Thyroid gland (tissue), 4 donors: ENCODE measurements at places on chromosomes 4 and X. TPM values are rescaled to one million over a fixed set of nuclear protein-coding genes. Genes with fewer than 3 reads are reported as not detected.

The MAGEA4 gene
- total RNA-seq = not detected

The TGIF2LX gene
- total RNA-seq = not detected

- H3K27me3 ChIP-seq = no peaks in the 10 kb centered on the region
- H3K4me1 ChIP-seq = no peaks in the 10 kb centered on the region
- H3K27ac ChIP-seq = no peak overlapping the region
- no peak for DNase-seq
- no peak overlapping the region for H3K4me3 ChIP-seq
These were observed 319.0 kb downstream of the DKK2 start for GRCh38 chr4:106717091-106717490.

DNA sequence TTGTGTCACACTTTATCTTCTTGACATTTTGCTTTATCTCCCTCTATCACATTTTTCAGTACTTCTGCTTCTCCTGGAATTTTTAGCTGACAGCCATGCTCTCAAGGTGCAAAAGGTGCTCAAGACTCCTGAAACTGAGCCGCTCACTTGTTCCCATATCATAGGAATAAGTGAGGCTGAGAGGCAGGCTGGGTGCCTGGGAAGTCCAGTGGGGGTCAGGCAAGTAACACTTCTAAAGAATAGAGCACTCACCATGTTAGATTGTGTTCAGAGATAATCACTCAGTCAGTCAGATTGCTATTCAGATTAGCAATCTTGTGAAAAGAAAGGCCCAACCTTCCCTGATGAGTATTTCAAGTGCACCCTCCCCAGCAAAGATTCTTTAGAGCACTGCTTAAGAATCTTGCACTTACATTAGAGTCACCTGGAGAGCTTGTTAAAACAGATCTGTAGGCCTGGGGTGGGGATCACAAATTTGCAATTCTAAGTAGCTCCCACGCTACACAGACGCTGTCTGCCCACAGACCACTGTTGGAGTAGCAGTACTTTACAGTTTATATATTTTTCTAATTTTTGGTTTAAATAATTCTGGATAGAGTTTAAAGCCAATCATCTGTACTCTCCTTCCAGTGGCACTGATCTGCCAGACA is 23.1 kb upstream of the LRAT start:
- H3K27ac ChIP-seq = no peak overlapping the region
- H3K36me3 ChIP-seq = no peaks in the 10 kb centered on the region
- no peak for DNase-seq
- no peaks in the 10 kb centered on the region for H3K4me1 ChIP-seq
- no peaks in the 10 kb centered on the region for H3K27me3 ChIP-seq
- H3K4me3 ChIP-seq = no peak overlapping the region

DNA sequence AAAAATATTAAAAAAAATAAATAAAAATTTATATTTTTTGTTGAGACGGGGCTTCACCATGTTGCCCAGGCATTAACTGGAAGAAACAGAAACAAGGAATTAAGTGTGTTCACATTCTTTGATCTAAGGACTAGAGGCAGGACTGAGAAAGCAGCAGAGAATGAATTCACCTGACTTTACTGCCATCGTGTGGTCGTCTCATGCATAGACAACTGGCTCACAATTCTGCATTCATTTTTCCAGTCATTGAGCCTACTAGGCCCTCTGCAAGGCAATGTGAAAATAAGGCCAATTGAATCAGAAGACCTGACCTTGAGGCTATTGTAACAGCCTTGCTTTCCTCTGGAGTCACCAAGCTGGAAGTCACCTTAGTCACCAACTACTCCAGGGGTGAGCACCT is 37.4 kb downstream of the LHFPL1 start:
- peak; percentile 22 for DNase-seq
- no peak overlapping the region for H3K4me3 ChIP-seq
- no peaks in the 10 kb centered on the region for H3K27me3 ChIP-seq
- H3K36me3 ChIP-seq = no peaks in the 10 kb centered on the region

- H3K36me3 ChIP-seq = no peaks in the 10 kb centered on the region
- no peak overlapping the region for H3K27ac ChIP-seq
- H3K27me3 ChIP-seq = no peaks in the 10 kb centered on the region
- H3K4me1 ChIP-seq = no peaks in the 10 kb centered on the region
These were observed 155.6 kb upstream of the PACRGL start for GRCh38 chr4:20544645-20545044.

The CENPVL2 gene
- total RNA-seq = not detected

- no peaks in the 10 kb centered on the region for H3K4me1 ChIP-seq
- H3K36me3 ChIP-seq = no peaks in the 10 kb centered on the region
- DNase-seq = no peak
- H3K27ac ChIP-seq = no peak overlapping the region
- H3K27me3 ChIP-seq = no peaks in the 10 kb centered on the region
- H3K4me3 ChIP-seq = no peak overlapping the region
These were observed 63.7 kb upstream of the PDGFRA start for GRCh38 chr4:54165438-54165837.

DNA sequence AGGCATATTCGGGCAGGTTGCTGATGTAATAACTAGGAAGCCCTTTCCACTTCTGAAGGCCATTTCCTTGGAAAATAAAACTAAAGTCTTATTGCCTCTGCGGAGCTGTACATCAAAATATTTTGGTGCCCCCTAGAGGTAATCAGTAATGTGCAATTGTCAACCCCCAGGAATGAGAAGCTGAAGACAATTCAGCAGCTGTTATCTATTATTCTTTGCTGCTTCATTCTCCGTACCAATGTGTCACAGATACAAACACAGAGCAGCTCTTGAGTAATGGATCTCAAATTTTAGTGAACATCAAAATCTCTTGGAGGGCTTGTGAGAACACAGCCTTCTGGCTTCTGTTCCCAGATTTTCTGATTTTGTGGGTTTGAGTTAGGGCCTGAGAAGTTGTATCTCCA is 3.5 kb upstream of the SLIT2 start:
- H3K4me1 ChIP-seq = peaks cover 7% of the 10 kb centered on the region
- H3K27ac ChIP-seq = no peak overlapping the region
- no peaks in the 10 kb centered on the region for H3K36me3 ChIP-seq
- DNase-seq = no peak
- no peak overlapping the region for H3K4me3 ChIP-seq

- no peaks in the 10 kb centered on the region for H3K36me3 ChIP-seq
- no peak for DNase-seq
- no peak overlapping the region for H3K4me3 ChIP-seq
- no peaks in the 10 kb centered on the region for H3K27me3 ChIP-seq
- no peak overlapping the region for H3K27ac ChIP-seq
These were observed 27.9 kb upstream of the ZCCHC12 start for GRCh38 chrX:118795528-118796280.

DNA sequence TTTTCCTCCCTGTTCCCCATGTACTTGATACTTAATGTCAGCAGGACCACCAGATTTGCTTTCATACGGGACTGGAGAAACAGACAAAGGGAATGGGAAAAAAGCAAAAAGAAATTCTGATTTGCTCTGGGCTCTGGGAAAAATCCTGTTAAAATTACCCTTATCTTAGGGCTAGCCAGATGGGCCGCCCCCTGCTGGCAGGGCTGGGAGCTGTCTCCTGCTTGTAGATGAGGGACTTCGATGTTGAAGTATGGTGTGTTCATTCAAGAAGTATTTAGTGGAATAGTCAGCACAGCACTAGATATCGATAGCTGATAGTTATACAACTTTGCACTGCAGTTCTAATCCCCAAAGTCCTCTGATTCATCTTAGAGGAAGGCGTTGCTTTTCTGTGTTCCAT is 45.8 kb downstream of the BCORL1 start:
- no peak overlapping the region for H3K4me3 ChIP-seq
- H3K27me3 ChIP-seq = no peaks in the 10 kb centered on the region
- peaks cover 17% of the 10 kb centered on the region for H3K36me3 ChIP-seq
- DNase-seq = peak; percentile 27
- no peaks in the 10 kb centered on the region for H3K4me1 ChIP-seq
- no peak overlapping the region for H3K27ac ChIP-seq

The TLR1 gene
- total RNA-seq = 4.0 TPM

DNA sequence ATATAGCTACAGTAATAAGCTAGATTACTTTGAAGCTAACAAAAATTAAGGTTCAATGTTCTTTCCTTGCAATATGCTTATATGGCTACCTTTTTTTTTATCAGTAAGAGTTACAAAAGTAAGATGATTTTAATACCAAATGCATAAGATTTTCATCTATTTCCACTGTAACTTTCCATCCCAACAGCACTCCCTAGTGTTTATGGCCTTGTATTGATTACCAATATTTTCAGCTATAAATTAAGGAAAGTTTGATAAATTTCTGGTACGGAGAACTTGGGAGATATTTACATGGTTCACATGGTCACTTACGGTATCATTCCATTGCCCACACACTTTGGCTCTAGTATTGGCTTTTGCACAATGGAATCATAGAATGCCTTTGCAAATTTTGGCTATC is 448.9 kb upstream of the PABPC4L start:
- H3K4me1 ChIP-seq = no peaks in the 10 kb centered on the region
- H3K4me3 ChIP-seq = no peak overlapping the region
- H3K36me3 ChIP-seq = no peaks in the 10 kb centered on the region
- DNase-seq = no peak
- no peak overlapping the region for H3K27ac ChIP-seq

DNA sequence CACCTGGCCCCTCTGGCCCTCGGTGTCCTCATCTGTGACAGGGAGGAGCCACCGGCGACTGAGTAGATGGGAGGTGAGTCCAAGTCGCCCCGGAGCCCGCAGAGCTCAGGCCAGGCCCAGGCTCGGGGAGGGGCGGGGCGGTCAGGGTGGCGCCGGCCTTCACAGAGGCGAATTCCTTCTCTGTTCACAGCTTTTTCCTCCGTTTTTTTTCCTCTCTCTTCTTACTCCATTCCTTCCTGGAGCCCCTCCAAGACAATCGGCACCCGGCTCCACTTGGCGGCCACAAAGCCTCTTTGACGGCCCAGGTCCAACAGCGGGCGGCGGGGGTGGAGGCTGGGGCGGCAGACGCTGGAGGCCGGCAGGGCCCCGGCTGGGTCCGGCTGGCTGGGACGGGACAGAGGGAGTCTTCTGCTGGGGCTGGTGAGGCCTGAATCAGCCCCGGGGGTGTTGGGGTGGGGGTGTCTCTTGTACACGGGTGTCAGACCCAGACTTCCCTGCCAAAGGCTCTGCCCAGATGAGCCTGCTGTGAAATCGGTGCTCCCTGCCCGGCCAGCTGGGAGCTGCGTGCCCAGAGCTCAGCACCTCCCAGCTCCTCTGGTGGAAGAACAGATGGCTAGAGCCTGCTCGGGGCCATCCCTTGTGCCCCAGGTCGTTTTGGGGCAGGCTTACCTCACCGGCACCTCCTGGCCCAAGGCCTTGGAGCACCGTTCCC is 22.6 kb downstream of the FGFRL1 start:
- DNase-seq = peak; percentile 84
- peaks cover 68% of the 10 kb centered on the region for H3K4me1 ChIP-seq
- H3K36me3 ChIP-seq = no peaks in the 10 kb centered on the region
- H3K27me3 ChIP-seq = no peaks in the 10 kb centered on the region

The CHRDL1 gene
- total RNA-seq = 75.8 TPM

- DNase-seq = no peak
- no peaks in the 10 kb centered on the region for H3K36me3 ChIP-seq
- no peak overlapping the region for H3K4me3 ChIP-seq
- no peaks in the 10 kb centered on the region for H3K4me1 ChIP-seq
- no peak overlapping the region for H3K27ac ChIP-seq
These were observed 14.3 kb downstream of the FAM47B start for GRCh38 chrX:34956916-34957315.

DNA sequence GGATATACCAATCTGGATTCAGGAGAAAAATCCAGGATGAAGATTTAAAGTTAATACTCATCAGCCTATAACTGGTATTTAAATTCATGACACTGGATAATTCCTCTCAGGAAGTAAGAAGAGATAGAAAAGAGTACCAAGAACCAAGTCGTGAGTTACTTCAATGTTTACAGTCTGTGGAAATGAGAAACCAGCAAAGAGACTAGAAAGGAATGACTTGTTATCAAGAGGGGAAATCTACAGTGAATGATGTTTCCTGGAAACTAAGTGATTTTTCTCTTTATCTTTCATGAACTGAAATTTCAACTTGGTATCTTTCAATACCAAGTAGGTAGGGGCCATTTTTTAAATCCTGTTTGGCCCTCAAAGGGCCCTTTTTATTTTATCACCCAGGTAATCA is 217.9 kb upstream of the AFF2 start:
- H3K36me3 ChIP-seq = no peaks in the 10 kb centered on the region
- H3K4me3 ChIP-seq = no peak overlapping the region
- no peaks in the 10 kb centered on the region for H3K27me3 ChIP-seq
- no peak overlapping the region for H3K27ac ChIP-seq

DNA sequence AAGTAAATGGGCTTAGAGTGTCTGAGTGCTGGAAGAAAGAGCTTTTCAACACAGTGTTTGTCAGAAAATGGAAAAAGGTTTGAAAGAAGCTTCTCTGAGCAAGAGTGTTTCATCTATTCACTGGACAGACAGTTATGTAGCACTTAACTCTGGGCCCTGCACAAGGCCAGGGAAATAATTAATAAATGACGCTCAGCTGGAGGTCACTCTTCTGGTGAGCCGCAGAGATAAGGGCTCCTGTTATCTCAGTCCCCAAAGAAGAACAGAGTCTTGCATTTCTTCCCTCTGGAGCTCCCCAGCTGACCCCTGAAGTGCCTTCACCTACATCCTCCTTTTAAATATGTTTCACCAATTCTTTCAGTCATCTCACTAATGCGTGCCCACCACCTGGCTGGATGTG is 90.4 kb downstream of the SLC16A2 start:
- H3K4me3 ChIP-seq = no peak overlapping the region
- H3K4me1 ChIP-seq = peaks cover 12% of the 10 kb centered on the region
- no peak overlapping the region for H3K27ac ChIP-seq
- H3K27me3 ChIP-seq = no peaks in the 10 kb centered on the region
- no peak for DNase-seq

The TCEAL2 gene
- 22.9 TPM for total RNA-seq

The SPARCL1 gene
- 569 TPM for total RNA-seq

- no peaks in the 10 kb centered on the region for H3K4me1 ChIP-seq
- H3K36me3 ChIP-seq = no peaks in the 10 kb centered on the region
- DNase-seq = no peak
- H3K27me3 ChIP-seq = no peaks in the 10 kb centered on the region
- no peak overlapping the region for H3K4me3 ChIP-seq
- H3K27ac ChIP-seq = no peak overlapping the region
These were observed 266.1 kb downstream of the GRIA3 start for GRCh38 chrX:123450222-123450621.

DNA sequence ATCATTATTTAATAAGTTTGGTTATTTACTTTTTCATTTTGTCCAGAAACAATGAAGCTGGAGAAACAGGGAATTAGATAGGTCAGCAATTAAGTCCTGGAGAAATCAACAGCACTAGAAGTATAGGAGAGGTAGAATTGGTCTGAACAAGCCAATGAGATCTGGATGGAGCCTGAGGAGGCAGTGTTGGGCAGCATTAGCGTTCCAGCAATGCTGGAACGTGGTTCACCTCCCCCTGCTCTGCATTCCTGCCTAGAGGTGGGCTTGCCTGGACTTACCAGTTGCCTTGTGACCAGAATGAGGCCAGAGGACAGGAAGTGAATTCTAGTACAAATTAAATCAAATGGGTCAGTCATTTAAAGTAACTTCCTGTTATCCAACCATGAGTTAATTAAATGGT is 4.6 kb downstream of the RASSF6 start:
- no peaks in the 10 kb centered on the region for H3K36me3 ChIP-seq
- H3K4me1 ChIP-seq = peaks cover 8% of the 10 kb centered on the region
- H3K4me3 ChIP-seq = no peak overlapping the region
- DNase-seq = no peak
- no peak overlapping the region for H3K27ac ChIP-seq
- H3K27me3 ChIP-seq = no peaks in the 10 kb centered on the region
